CD4-positive, alpha-beta T cell treated with Interferon alpha-2 for 1 hour (primary cell): ENCODE measurements at places on chromosomes 3 and 15.

DNA sequence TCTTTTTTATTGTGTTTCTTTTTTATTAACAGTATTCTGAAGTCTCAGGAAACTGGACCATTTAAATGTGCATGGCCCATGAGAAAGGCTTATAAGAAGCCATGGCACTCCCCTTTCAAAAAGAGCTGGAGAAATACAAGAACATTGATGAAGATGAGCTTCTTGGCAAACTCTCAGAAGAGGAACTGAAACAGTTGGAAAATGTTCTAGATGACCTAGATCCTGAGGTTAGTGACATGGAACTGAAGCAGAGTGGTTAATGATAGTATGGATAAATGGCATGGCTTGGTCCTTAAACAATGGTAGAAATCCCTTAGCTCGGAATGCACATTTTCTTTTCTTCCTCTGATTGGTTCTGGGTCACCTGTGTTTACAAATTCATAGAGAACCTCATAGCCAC lies 14.9 kb downstream of the TMOD2 start:
- DNase-seq: no peak

DNA sequence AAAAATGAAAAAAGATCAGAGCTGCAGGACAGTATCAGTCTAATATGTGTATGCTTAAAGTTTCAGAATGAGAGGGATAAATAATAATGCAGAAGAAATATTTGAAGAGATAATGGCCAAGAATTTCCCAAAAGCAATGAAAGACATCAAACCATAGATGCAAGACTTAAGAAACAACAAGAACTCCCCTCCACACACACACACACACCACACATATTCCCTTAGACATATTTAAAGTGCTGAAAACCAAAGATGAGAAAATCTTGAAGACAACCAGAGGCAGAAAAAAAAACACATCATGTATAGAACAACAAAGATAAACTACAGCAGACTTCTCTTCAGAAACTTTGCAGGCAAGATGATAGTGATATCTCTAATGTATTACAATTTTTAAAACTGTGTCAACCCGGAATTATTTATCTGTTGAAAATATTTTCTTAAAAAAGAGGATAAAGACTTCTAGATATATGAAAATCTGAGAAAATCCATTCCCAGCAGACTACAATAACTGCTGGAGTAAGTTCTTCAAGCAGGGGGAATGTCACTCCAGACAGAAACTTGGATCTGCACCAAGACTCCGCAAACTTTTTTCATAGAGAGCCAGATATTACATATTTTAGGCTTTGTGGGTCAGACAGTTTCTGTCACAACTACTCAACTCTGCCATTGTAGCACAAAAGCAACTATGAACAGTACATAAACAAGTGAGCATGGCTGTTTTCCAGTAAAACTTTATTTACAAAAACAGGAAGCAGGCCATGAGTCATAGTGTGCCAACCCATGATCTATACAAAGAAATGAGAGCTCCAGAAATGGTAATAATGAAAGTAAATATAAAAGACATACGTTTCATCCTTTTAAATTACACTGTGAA lies 223.4 kb upstream of the CGNL1 start:
- no peak for DNase-seq

- DNase-seq: no peak
Observed at GRCh38 chr15:95302809-95303208, 1027.7 kb upstream of the NR2F2 start.

- DNase-seq: peak; percentile 9
Observed at GRCh38 chr3:129277829-129278271, 820 bp upstream of the HMCES start.

GRCh38 chr15:40807028-40807887 lies at the start of the genes DNAJC17 and ZFYVE19:
DNAJC17 (minus strand) TSS chr15:40807473; CDS start chr15:40807446, 27 bp downstream.
ZFYVE19 (plus strand) TSS chr15:40807089; CDS start chr15:40807590, 501 bp downstream.
- DNase-seq: peak; percentile 94

GRCh38 chr3:186368176-186368575 lies 6.1 kb upstream of the DGKG start:
- DNase-seq: no peak

DNA sequence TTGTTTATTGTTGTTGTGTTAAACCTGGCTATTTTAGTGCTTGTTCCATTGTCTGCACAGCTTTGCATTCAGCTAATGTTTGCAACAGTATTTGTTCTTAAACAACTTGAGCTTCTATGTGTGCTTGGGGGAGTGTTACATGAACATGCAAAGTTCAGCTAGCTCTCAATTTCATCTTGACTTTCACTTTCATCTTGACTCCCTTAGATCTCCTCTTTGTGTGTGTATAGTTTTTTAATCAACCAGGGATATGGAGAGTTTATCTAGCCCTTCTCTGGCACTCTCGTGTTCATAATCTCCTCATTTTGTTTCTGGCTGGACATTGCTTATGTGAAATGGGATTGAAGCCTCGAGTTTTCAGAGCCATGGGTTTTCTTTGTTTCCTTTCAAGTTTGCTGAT lies 212.4 kb upstream of the ZBTB20 start:
- no peak for DNase-seq

- no peak for DNase-seq
Observed at GRCh38 chr15:66170042-66170441, 83.5 kb downstream of the MEGF11 start.

DNA sequence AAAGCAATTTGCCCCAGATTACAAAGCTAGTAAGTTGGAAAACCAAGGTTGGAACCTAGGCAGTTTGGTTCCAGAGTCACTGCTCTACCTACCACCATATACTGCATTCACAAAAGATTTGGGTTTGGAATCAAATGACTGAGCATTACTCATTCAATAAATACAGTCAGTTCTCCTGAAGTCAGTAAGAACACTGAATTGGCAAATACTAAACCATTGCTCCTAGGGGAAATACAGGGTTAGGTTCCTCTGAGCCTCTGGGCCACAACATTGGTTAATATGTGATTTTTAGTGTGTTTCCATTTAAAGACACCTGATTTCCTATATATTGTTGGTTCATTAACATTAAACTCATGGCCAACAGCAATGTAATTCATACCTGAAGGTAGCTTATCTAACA lies 2.1 kb upstream of the EIF5A2 start:
- no peak for DNase-seq

- DNase-seq: no peak
Observed at GRCh38 chr3:194462936-194463335, 23.9 kb downstream of the ATP13A3 start.

- DNase-seq: no peak
Observed at GRCh38 chr3:20849975-20850374, 664.0 kb upstream of the SGO1 start.

GRCh38 chr3:86801921-86802320 lies 189.0 kb downstream of the VGLL3 start:
- DNase-seq: no peak

DNA sequence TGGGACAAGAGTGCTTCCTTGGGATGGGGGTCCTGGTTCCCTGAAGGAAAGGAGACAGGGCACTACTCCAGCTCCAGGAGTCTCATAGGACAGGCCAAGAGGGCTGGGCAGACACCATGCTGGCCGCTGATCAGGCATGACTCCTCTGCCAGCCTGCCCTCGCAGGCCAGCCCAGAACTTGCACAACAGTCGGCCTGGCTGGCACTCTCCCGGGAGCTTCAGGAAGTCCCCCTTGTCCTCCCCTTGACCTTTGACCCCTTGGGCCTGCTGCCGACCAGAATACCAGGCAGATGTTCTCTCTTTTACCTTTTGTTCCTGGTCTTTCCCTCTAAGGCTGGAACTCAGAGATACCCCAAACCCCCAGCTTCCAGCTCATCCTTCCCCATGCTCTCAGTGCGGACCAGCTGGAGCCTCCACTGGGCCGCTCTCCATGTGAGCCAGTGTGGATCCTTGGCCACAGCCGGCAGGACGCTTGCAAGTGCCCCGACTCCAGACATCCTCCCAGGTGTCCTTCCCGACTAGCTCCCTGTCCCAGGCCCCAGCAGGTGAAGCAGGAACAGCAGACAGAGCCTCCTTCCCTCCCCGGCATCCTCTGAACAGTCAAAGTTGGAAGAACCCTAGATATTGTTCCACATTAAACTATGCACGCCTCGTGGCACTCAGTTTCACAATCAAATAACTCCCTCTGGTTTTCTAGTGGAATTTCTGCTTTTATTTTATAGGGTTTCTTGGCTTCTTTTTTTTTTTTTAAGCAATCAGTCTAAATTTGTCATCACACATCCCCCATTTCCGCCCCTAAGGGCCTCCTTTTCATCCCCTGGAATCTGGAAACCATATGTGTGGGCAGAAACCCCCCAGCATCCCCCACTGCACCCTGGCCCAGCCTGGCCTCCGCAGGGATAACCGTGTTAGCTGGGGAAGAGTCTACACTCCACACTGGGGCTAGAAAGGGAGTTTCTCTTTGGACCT lies 15.7 kb downstream of the VPS18 start:
- DNase-seq: no peak

- no peak for DNase-seq
Observed at GRCh38 chr3:18027161-18027939, 284.9 kb upstream of the TBC1D5 start.

DNA sequence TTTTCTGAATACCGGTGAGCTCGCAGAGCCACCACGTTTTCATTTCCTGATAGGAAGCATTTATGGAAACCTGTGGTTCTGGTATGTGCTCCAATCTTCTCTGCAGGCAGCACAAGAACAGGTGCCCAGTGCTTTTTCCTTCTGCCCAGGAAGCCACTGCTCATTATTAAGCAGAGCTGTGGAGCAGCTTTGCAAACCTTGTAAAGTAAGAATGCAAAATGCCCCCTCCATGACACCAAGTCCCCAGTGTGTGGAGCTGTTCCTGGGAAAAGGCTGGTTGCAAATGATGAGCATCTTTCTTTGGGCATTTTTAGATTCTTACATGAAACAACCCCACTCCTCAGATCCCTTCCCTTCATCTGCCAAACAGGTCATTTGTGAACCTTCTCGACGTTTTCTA lies 65.7 kb upstream of the MRPL3 start:
- no peak for DNase-seq

DNA sequence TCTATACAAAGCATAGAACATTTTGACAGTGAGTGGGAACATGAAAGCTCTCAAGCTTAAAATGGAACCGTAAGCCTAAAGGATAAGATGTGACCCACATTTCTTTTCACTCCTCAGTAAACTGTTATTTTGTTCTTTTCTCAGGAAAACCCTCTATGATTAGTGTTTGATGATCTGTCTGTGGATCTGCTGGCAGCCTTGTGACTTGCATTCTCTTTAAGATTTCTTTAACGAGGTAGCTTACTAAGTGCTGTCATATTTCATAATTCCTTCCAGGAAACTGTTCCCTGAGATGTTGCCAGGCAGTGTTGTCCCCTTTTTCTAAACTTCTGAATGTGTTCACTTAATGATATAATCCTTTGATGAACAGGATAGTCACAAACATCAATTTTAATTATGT lies 167.6 kb downstream of the PYDC2 start:
- DNase-seq: no peak

GRCh38 chr3:129623447-129624118 lies 17.1 kb upstream of the PLXND1 start:
- no peak for DNase-seq

- DNase-seq: no peak
Observed at GRCh38 chr15:42083916-42084315, 10.4 kb downstream of the PLA2G4D start.

GRCh38 chr15:50854601-50855490 lies 53.6 kb upstream of the AP4E1 start:
- DNase-seq: no peak

- no peak for DNase-seq
Observed at GRCh38 chr15:60619131-60619530, 140.2 kb upstream of the ICE2 start.

DNA sequence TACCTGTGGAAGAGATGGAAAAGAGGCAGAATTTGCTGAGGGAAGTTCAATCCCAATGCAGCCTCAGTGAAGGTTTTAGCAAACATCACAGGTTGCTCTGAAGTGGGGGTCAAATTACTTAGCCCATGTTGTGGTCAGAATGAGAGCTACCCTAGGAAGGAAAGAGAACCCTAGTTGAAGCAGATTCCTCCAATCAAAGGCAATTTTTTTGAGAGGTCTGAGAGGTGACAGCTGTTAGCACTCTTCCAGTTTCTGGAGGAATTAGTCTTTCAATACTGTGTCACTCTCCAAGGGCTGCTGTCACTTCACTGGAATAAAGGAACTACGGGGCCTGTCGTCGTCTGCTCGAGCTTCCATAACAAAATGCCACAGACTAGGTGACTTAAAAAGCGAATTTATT lies 584.2 kb upstream of the DPPA4 start:
- no peak for DNase-seq

DNA sequence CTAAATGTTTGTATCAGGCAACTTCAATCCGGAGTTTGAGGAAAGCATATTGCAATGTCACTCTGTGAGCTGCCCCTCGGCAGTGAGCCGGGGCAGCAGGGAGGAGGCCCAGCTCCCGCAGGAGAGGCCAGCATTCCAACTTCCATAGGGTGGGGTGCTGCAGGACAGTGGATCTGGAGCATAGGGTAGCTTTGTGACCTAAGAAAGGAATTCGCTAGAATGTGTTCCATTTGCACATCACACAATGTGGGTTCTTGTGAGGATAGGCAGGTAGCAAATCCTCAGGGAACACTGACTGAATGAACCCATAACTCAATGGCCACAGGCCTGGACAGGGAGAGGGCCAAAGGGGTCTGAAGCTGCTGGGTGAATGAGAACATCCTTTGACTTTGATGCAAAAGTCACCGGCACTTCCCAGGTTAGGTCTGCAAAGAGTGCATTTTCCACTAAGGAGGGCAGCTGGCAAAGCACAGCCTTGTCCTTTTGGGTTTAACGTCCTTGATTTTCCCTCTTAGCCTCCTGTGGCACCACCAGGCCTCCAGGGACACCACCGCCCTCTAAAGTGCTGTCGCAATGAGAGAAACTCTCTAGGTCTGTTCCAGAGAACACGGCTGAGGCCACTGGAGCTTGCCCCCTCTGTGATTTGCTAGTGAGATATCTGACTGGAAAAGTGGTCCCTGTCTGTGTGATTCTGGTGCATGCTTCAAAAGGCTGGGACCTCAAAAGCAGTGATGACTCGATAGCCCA lies 36.2 kb downstream of the GABRB3 start:
- DNase-seq: no peak

DNA sequence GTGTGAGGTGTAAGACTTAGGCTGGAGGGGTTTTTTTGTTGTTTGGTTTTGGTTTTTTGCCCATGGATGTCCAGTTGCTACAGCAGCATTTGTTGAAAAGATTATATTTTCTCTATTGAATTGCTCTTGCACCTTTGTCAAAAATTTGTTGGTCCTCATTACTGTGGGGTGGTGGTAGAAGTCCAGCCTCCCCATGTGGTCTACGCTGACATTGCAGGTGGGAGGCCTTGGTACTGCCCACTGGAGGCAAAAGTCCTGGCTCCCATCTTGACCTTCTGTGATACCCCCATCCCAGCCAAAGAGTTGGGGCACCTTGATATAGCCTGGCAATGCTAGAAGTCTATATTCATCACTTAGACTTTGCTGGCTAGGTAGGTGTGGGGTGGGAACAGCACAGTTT lies 5.4 kb upstream of the RAB6B start:
- no peak for DNase-seq

DNA sequence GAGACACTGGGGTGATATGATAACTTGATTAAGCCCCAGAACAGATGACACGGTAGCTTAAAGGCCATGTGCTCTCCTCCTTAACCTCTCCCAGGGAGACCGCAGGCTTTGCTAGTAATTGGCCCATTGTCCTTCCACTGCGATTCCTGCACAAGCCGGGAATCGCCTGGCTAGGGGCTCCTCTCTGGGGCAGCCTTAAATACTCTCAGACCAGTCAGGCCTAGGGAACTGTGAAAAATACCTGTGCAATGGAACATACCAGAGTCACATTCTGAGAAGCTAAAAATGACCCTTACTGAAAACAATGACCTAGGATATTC lies 56.3 kb downstream of the CPN2 start:
- DNase-seq: no peak

GRCh38 chr3:177522051-177522450 lies 324.8 kb upstream of the TBL1XR1 start:
- DNase-seq: no peak

- no peak for DNase-seq
Observed at GRCh38 chr15:92930776-92931175, 30.7 kb downstream of the CHD2 start.
